ENCODE measurements at places on chromosomes 5 and 9.

- DNase-seq = no peak
These were observed 7.5 kb downstream of the SERINC5 start for GRCh38 chr5:80248378-80248777.

- DNase-seq = no peak
These were observed 29.8 kb downstream of the TNFAIP8 start for GRCh38 chr5:119385536-119386128.

DNA sequence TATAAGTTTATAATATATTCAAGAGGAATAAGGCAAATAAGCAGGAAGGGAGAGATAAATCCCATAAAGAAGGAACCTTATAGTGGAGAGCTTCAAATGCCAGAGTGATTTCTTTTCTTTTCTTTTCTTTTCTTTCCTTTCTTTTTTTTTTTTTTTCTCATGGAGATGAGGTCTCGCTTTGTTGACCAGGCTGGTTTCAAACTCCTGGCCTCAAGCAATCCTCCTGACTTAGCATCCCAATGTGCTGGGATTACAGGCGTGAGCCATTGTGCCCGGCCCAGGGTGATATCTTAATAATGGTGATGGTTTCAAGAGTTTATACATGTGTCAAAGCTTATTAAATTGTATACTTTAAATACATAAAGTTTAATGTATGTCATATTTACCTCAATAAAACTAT lies 19.6 kb upstream of the FOCAD start:
- no peak for DNase-seq

- DNase-seq = no peak
These were observed 354.6 kb downstream of the ZSWIM6 start for GRCh38 chr5:61686491-61687257.

DNA sequence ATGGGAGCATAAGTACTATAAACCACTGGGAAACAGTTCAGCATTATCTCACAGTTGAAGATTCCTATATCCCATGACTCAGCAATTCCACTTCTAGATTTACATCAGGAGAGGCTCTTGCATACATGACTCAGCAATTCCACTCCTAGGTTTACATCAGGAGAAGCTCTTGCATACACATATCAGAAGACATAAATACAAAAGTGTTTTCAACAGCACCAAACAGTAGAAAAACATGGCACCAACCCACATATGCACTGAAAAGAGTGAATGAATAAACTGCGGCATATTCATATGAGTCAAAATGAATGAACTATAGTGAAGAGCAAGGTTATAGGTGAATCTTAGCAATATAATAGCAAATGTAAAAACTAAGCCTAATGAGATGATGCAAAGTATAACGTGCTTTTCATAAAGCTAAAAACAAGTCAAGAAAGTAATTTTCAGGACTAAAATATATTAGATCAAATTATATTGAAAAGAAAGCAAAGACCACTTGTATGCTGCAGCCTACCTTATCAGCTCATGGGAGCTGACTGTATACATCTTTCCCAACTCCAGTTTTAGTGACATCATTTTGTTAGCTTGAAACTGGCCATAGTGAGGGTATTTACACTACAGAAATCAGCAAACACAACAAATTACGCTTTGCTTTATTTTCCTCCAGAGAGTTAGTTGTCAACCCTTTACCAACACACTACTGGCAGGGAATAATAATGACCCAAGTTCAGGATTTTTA lies 95.8 kb downstream of the ANKRD18B start:
- DNase-seq = peak; percentile 95

DNA sequence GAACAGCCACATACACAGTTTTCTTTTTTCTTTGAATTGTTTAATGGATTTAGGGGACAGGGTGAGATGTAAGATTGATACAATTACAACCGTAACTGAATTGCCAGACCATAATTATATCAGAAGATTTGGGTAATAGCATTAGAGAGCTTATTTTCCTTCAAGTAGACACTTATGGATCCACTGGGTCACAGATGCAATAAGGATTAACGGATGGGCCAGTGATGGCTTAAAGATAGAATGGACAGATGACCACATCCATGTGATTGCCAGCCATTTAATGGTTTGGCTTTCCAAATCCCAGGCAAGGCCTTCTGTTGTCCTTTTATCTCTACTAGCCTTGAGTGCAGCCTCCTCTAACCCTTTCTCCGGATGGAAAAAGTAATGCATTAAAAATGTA lies 94.7 kb upstream of the NUDT12 start:
- DNase-seq = no peak

GRCh38 chr5:109931049-109931780 lies 241.5 kb downstream of the MAN2A1 start:
- DNase-seq = no peak

GRCh38 chr9:12178634-12179033 lies 514.6 kb upstream of the TYRP1 start:
- DNase-seq = no peak

DNA sequence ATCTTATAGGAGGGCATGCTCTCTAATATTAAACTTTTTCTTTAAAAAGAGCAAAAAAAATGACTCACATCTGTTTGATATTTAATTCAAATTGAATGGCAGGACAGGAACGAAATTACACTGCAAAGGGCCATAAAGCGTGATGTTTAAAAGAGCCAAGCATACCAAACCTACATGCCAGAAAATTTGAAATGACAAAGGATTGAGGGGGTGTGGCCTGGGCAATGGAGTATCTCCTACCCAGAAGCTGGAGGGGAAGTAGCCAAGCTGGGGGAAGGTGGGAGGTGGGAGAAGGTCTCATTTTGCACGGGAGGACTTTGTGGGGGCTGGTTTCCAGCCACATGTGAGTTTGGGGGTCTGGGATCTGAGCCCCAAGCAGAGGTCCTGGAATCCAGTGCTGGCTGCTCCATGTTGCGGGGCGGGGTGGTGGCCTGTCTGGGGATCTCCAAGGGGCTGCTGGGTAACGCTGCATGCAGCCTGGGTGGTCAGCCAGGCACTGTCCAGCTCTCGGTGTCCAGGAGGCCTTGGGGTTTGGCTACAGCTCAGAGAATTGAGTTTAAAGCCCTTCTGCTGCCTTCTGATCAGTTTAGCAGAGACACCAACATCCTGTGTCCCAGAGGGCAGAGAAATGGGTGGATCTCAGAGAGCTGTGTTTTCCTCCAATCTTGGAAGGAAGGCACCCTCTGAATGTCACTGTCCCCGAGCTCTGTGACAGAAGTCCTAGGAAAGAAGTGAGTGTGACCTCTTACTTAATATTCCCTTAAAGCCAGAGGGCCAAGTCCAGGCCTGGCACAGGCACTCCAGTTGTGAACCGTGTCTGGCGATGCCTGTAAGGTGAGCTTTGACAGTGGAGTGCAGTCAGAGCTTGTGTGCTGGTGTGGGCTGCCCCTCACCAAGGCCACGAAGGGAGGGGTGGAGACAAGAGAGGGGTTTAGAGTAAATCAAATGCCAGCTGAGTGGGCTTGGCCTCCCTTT lies 7.6 kb downstream of the DCANP1 start:
- DNase-seq = peak; percentile 58

GRCh38 chr9:84959339-84959738 lies 289.8 kb downstream of the NTRK2 start:
- DNase-seq = no peak

- DNase-seq = no peak
These were observed 214.9 kb upstream of the TBCA start for GRCh38 chr5:77991084-77991483.

DNA sequence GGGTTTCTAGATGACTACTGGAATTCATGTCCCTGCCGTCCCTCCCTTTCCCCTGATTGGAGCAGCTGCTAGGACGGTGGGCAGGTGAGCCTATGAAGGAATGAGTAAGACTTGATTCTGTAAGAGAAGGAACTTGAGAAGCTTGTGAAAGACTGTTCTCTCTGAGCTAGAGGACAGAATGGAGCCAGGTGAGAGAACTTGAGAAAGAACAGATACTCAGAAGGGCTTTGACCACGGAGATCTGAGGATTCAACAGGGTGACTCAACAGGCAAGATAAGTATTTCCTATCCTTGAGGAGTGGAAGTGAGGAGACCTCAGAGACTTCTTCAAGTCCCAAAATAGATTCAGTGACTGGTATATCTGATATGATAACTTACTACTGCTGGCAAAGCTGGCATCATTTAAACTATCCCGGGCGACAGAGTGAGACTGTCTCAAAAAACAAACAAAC lies 41.9 kb downstream of the HSDL2 start:
- peak; percentile 4 for DNase-seq

GRCh38 chr5:169114466-169115065 lies 186.4 kb downstream of the SLIT3 start:
- no peak for DNase-seq

GRCh38 chr9:91065231-91066041 lies 263.8 kb downstream of the SYK start:
- no peak for DNase-seq

DNA sequence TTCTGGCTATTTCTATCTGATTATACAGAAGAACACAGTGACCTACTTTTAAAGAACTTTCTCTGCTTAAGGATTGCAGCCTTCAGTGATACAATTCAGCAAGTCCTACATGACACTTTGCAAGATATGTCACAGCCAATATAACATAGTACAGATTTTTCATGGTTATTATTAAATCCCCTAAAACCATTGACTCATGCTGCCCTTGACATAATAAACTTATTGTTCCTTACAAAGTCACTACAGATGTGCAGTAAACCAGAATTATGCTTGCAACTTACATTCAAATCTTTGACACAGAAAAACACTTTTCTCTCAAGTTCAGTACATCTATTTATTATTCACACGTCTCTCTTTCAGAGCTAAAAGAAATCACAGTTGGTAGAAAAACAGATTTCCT lies 1136.3 kb upstream of the ACO1 start:
- DNase-seq = no peak

GRCh38 chr5:127228540-127229184 lies 61.9 kb upstream of the MEGF10 start:
- no peak for DNase-seq
